NCI-H1417 (cell line): ENCODE measurements at places on chromosomes 7 and 10.
A peak's percentile ranks its signal among the peaks of the same experiment; 100 is the strongest.

DNA sequence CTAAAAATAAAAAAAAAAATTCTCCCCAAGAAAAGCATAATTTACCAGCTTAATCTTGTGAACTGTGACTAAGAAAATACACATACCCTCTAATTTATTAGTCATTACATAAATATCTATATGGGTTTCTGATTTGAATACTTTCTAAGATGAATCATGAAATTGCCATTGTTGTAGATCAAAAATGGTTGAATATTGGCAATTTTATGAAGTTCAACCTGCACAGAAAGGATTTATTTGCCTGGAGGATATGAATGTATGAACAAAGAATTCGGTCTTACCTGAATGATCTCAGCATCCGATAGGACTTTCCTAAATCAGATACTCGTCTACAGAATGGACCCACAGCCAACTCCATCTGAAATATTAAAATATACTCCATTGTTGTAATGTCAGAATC, 61.5 kb downstream of the HBP1 start:
- no peak for DNase-seq

GRCh38 chr10:59079386-59080226, 96.8 kb upstream of the PHYHIPL start:
- DNase-seq = no peak

DNA sequence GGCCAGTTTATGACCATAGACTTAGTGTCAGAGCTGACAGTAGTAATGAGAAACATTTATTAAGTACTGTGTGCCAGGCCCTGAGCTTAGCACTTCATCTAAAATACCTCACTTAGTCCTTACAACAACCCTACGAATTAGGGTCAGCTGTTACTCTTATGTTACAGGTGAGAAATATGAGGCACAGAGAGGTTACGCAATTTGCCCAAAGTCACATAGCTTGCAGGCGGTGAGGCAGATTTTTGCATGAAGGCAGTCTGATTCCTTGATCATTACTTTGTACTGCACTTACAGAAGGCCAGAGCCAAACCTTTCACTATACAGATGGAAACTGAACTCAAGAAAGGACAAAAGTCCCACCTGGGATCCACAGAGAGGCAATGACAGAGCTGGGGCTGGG, 10.2 kb downstream of the CDH23 start:
- no peak for DNase-seq

DNA sequence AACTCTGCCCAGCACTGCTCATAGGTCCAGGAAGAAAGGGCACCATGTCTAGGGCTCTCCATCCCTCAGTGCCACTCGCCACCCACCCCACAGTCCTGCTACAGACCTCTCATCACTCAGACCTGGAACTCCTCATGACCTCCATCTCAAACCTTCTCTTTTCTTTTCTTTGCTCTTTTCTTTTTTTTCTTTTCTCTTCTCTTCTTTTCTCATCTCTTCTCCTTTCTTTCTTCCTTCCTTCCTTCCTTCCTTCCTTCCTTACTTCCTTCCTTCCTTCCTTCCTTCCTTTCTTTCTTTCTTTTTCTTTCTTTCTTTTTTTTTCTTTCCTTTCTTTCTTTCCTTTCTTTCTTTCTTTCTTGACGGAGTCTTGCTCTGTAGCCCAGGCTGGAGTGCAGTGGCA, 122.2 kb downstream of the KLF6 start:
- no peak for DNase-seq

DNA sequence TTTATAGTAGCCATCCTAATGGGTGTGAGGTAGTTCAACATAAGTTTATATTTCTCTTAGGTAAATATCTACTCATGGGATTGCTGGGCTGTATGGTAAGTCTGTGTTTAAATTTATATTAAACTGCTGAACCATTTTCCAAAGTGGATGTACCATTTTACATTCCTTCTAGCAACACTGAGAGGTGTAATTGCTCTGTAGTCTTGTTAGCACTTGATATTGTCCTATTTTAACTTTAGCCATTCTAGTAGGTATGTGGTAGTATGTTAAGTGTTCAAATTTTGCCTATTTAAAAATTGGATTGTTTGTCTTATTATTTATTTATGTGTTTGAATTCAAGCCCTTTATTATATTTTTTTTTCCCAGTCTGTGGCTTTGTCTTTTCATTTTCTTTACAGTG, 2.6 kb upstream of the HPS1 start:
- no peak for DNase-seq

GRCh38 chr7:142798451-142799436, 28.0 kb downstream of the PRSS2 start:
- DNase-seq = no peak

DNA sequence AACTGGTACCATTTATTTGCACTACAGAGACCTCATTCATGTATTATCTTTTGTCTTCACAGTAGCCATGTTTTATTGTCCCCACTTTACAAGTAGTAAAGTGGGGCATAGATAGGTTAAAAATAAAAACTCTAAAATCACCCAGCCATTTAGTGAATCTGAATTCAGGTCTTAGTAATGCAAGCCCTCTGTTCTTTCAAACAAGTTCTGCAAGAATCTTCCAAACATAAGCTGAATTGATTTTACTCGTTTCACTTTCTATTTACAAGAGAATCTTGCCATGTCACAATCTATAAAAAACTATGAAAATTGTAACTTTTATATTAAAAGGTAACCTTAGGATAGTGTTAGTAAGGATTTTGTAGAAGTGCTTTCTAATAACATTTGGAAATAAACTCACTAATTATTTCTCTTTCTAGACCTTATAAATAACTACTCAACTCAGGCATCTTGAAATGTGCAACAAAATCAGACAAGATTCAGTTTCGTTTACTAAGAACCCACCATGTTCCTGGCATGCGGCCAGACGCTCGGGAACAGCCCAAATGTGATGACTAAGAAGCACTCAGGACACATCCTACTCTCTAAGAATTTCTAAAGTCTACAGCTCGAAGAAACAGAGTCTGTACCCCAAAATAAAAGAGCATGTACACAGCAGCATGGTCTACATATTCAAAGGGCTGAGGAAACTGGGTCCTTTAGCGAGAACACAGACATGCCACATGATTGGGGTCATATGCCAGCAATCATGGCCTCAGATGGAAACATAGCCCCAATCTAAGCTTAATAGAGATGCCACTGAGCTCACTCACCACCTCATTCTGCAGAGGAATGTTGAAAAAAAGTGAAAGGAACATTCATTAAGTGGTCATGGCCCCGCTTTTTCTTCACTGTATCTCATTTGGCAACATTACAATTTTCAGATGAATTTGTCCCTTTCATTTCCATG, 167.6 kb downstream of the AMPH start:
- DNase-seq = no peak

- DNase-seq = no peak
Observed at GRCh38 chr7:27946351-27946750, 206.4 kb downstream of the TAX1BP1 start.

GRCh38 chr7:30068117-30068516, 39.9 kb downstream of the PLEKHA8 start:
- peak; percentile 14 for DNase-seq

GRCh38 chr10:100723770-100724530, 21.4 kb upstream of the PAX2 start:
- DNase-seq = no peak

DNA sequence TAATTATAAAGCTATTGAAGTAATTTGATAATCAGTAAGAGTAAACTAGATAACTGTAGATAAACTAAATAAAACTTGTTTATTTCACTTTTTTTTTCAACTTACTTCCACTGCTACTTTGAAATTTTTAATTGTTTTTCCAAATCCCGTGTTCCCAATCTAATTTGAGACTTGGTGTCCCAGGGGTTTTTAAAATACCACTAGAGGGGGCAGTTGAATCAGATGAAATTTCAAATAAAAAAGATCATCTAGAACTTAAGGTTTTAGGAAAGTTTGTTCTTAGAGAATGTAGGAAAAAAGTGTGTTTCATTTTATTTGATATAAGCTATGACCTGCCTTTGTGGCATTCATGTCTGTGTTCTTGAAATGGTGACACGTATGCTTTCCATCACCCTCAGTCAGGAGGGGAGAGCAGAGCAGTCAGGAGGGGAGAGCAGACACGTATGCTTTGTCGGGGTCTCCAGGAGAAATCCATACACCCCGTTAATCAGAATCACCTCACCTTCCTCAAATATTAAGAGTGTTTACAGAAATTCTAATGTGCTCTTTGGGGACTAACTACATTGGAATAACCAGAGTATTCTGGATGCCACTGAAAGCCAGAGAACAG, 49.9 kb downstream of the C10orf67 start:
- DNase-seq = peak; percentile 16

- DNase-seq = no peak
Observed at GRCh38 chr7:159020987-159021386, 123.7 kb downstream of the VIPR2 start.

GRCh38 chr7:131173145-131173890, 154.4 kb upstream of the MKLN1 start:
- DNase-seq = no peak

- DNase-seq = peak; percentile 96
Observed at GRCh38 chr7:114085592-114086501, 167.0 kb upstream of the PPP1R3A start.

DNA sequence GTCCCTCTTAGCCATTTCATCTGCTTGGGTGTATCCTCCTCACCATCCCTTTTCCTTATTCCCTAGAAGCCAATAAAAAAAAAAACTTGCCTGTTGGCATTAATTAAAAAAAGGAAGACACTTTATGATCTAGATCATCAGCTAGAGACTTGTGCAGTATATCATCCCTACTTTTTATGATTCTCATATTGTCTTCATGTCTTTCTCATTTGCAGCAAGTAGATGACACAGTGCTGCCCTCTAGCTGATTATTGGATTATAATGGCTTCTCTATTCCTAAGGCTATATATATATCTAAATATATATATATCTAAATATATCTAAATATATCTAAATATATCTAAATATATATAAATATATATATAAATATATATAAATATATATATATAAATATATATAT, 272.4 kb upstream of the LRGUK start:
- peak; percentile 28 for DNase-seq

GRCh38 chr10:23755556-23755955, 316.7 kb downstream of the OTUD1 start:
- no peak for DNase-seq

DNA sequence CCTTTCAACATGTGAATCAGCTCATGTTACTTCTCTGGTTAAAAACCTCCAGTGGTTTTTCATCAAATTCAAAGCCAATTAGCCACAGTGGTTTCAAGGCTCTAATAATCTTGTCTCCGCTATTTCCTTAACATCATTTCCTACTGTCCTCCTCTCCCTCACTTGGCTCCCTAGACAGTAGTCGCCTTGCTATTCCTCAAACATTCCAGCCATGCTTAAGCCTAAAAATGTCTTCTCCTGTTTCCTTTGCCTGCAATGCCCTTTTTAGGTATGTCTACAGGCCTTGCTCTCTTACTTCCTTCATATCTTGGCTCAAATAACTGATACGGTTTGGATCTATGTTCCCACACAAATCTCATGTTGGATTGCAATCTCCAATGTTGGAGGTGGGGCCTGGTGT, 779.4 kb upstream of the LRRN3 start:
- no peak for DNase-seq

GRCh38 chr10:118562851-118563250, 32.6 kb downstream of the PRLHR start:
- DNase-seq = no peak

- no peak for DNase-seq
Observed at GRCh38 chr10:71600849-71601248, 118.7 kb downstream of the C10orf105 start.

DNA sequence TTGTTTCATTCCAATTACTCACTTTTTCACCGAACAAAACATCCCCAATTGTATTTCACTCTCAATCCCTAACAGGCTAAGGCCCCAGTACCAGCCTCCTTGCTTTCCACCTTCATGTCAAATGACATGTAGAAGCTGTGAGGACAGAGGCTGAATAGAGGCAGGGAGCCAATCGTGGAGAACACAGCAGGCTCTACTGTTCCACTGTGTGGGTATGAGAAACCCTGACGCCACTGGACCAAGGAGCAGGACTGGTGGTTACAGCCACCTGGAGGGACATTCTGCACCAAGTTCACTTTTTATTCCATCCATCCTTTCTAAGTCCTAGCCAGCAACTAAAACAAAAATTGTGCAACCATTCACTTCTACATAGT, 502.8 kb downstream of the SORCS1 start:
- no peak for DNase-seq

DNA sequence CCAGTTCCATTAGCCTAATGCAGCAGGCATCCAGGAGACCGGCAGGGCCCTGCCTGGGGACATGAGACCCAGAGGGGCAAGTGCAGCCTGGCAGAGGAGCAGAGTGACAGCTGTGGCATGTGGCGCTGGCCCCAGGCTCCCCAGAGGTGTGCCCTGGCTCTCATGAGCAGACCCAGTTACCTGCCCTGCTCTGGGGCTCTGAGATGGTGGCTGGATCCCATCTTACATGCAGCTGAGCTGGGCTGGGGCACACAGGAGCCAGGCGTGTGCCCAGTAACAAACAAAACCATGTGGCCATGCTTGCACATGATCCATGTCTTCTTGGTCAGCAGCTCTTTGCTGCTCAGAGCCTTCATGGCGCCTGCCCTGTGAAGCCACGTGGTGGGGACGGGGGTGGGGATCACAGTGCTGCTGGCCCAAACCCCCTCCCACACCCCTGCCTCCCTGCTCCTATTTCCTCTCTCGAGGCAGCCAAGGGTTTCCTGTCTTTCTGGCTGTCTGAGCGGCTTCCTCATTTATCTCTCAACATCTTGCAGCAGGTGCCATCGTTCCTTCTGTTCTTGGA, 40.3 kb upstream of the GTF2I start:
- no peak for DNase-seq

GRCh38 chr7:112188257-112188656, 17.9 kb downstream of the DOCK4 start:
- DNase-seq = no peak

GRCh38 chr10:81306971-81307782, 567.8 kb upstream of the NRG3 start:
- DNase-seq = no peak

- no peak for DNase-seq
Observed at GRCh38 chr7:50684011-50684712, 98.5 kb downstream of the GRB10 start.

DNA sequence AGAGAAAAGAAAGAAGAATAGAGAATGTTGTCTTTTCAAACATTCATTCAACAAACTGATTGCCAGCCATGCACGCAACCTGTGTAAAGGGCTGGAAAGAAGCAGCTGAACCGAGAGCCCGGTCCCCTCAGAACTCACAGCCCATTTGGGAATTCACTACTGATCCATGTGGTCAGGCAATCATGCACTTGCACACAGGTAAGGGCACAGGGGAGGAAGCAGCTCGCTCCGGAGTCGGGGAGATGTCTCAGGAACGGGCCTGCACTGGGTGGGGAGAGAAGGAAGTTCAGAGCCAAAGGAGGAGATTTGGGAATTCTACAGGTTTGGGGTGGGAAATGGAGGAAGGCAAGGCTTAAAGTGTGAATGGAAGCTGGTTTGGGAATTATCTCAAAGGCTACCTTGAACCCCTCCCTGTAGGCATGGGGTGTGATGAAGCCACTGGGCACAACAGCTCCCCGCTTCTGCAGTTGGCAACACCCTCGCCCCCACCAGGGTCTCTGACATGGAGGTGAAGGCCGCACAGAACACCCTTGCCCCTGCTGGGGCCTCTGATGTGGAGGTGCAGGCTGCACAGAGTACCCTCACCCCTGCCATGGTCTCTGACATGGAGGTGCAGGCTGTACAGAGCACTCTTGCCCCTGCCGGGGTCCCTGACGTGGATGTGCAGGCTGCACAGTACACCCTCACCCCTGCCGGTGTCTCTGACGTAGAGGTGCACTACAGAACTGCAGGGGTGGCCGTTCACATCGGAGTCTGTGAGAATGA, 194.4 kb upstream of the RNF32 start:
- DNase-seq = no peak
